Foreskin keratinocyte (primary cell): ENCODE measurements at places on chromosomes 1 and 21. TPM values are rescaled to one million over a fixed set of nuclear protein-coding genes. Genes with fewer than 3 reads are reported as not detected.

NBPF6 gene
- not detected in 2 replicates for total RNA-seq

GBP6 gene
- 0.20 and 0.39 TPM in 2 replicates for total RNA-seq

IL23R gene
- not detected in 2 replicates for total RNA-seq

AXDND1 gene
- total RNA-seq, result 0.21 and 0.31 TPM in 2 replicates

CFHR4 gene
- not detected in 2 replicates for total RNA-seq

B4GALT3 gene
- total RNA-seq, result 27.3 and 28.8 TPM in 2 replicates

KCNE2 gene
- not detected in 2 replicates for total RNA-seq

PROK1 gene
- total RNA-seq, result not detected in 2 replicates

AUNIP gene
- total RNA-seq, result 11.5 and 13.8 TPM in 2 replicates

ERO1B gene
- total RNA-seq, result 2.3 TPM in 2 replicates

RCC1 gene
- total RNA-seq, result 67.6 and 85.3 TPM in 2 replicates

VCAM1 gene
- total RNA-seq, result not detected in 2 replicates

LELP1 gene
- not detected in 2 replicates for total RNA-seq

LCE2B gene
- 0.21 and 0.58 TPM in 2 replicates for total RNA-seq

DYNLT5 gene
- total RNA-seq, result not detected in 2 replicates

DRAXIN gene
- total RNA-seq, result not detected in 2 replicates

GOLT1A gene
- 0.53 and 0.85 TPM in 2 replicates for total RNA-seq

CAPZB gene
- 181 and 196 TPM in 2 replicates for total RNA-seq

FBLIM1 gene
- 127 and 168 TPM in 2 replicates for total RNA-seq

RPTN gene
- total RNA-seq, result 0.04 and 0.07 TPM in 2 replicates

KRTAP27-1 gene
- total RNA-seq, result not detected in 2 replicates

CELA2A gene
- total RNA-seq, result not detected in 2 replicates

COL8A2 gene
- total RNA-seq, result 0.68 and 0.78 TPM in 2 replicates

EPHA10 gene
- total RNA-seq, result not detected in 2 replicates

MYBPH gene
- total RNA-seq, result not detected in 2 replicates

HECTD3 gene
- 23.4 and 24.8 TPM in 2 replicates for total RNA-seq

S100A7 gene
- 0.37 TPM in 1 of 2 replicates, not detected in the other for total RNA-seq

ATAD3B gene
- total RNA-seq, result 46.1 and 51.0 TPM in 2 replicates

ADAM30 gene
- not detected in 2 replicates for total RNA-seq

ST6GALNAC5 gene
- 21.6 and 24.8 TPM in 2 replicates for total RNA-seq

FCGR3A gene
- not detected in 2 replicates for total RNA-seq

SMCP gene
- not detected in 2 replicates for total RNA-seq

L1TD1 gene
- total RNA-seq, result 8.0 and 9.7 TPM in 2 replicates

C8B gene
- not detected in 2 replicates for total RNA-seq

NTNG1 gene
- total RNA-seq, result 8.4 and 9.9 TPM in 2 replicates

C1orf94 gene
- total RNA-seq, result not detected in 2 replicates

PLA2G2F gene
- total RNA-seq, result 0.04 and 0.07 TPM in 2 replicates

NCAM2 gene
- total RNA-seq, result not detected in 2 replicates

ETV3L gene
- total RNA-seq, result not detected in 2 replicates

MPZ gene
- total RNA-seq, result 0.37 and 0.56 TPM in 2 replicates

NFASC gene
- total RNA-seq, result 0.41 and 1.3 TPM in 2 replicates

SLFNL1 gene
- total RNA-seq, result 0.03 and 0.04 TPM in 2 replicates

FASLG gene
- not detected in 2 replicates for total RNA-seq

OTUD3 gene
- 4.7 and 5.0 TPM in 2 replicates for total RNA-seq

CDC42BPA gene
- 16.4 and 18.0 TPM in 2 replicates for total RNA-seq

FGR gene
- total RNA-seq, result not detected in 2 replicates

PLA2G2A gene
- not detected in 2 replicates for total RNA-seq

MTARC2 gene
- 1.3 and 1.5 TPM in 2 replicates for total RNA-seq

NEXN gene
- total RNA-seq, result 3.2 and 5.3 TPM in 2 replicates
